Activated B cell treated with CpG ODN at 0.5 μM for 24 hours (primary cell): ENCODE measurements at places on chromosomes 4 and X.

DNA sequence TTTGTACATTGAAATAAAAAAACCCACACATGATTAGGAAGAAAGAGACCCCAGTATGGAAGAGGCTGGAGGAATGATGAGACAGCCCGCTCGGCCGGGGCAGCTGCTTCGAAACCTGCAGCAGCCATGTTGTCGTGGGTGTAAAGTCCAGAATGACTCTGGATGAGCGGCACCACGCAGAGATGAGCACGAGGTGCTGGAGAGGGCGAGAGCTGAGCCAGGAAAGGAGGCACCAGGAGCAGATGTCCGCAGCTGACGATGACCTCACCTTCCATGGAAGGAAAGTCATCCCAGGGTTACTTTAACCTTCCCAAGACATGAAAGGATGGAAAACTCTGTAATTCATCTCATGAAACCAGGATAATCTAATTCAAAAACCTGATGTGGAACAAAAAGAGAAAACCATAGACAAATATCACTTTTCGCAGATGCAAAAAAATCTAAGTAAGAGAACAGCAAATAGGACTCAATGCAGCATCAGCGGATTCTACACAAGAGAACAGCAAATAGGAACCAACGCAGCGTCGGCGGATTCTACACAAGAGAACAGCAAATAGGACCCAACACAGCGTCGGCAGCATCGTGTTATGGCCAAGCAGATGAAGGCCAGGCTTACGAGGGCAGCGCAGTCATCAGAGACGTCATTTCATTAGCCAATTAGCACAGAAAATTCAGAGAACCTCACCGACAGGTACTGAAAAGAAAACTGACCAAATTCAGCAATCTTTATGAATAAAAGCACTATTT is 25.9 kb upstream of the SPON2 start:
- DNase-seq = no peak

GRCh38 chr4:162782096-162782777 is 384.5 kb downstream of the NAF1 start:
- DNase-seq = no peak

DNA sequence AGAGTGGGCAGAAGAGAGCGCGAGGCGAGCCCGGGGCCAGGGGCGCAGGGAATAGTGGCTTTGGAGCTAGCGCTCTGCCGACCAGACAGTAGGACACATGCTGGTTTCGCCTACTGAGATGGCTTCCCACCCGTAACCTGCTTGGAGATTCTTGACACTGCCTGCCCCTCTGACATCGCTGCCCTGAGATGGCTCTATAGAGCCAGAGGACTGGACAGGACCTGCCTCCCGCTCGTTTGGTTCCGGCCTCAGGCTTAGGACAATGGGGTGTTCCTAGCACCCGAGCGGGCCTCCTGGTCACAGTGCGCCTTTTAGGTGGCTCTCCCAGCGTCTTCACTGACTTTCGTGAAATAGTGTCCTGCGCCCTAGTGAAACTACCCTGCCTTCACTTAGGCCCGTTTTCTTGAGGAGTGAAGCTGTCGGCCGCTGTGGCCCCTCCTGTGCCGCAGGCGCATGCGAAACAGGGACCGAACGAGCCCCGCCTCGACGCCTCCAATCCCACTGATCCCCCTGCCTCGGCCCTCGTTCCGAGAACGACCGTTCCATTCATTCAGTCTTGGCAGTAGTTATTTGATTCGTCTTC is 608 bp downstream of the TAF1 start:
- DNase-seq = no peak

- DNase-seq = no peak
Measured at GRCh38 chr4:184014301-184014700, 109.2 kb downstream of the STOX2 start.

DNA sequence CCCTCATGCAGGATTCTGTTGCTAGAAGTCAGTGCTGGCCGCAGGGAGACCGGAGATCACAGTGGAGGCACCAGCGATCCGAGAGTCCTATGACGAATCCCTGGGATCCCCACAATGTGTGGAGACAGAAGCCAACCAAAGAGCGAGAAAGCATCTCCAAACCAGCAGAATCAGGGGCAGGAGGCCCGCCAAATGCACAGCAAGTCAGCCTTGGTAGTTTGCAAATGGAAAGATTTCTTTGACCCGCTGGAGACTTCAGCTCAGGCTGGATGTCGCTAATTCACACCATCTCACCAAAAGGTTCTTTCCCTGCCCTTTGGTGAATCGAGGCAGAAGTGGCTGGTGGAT is 505 bp upstream of the PKD2 start:
- DNase-seq = no peak

DNA sequence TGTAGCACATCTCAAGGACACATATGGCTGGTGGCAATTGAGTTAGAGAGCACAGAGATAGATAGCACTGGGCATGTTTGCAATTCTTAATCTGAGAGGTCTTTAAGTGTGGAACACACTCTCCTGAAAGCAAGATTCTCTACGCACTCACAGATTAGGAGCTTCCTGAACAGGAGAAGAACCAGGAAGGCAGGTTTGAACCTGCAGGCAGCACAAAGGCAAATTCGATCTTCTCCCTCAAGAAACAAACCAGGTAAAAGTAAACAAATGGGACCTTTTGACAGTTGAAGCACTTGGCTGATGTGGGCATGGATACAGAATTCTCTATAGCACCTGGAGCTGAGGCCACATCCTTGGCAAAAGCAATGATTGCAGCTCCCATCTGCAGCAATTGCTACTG is 24.3 kb downstream of the HS3ST1 start:
- DNase-seq = no peak

GRCh38 chr4:83096397-83096796 is 18.1 kb downstream of the PLAC8 start:
- DNase-seq = no peak

DNA sequence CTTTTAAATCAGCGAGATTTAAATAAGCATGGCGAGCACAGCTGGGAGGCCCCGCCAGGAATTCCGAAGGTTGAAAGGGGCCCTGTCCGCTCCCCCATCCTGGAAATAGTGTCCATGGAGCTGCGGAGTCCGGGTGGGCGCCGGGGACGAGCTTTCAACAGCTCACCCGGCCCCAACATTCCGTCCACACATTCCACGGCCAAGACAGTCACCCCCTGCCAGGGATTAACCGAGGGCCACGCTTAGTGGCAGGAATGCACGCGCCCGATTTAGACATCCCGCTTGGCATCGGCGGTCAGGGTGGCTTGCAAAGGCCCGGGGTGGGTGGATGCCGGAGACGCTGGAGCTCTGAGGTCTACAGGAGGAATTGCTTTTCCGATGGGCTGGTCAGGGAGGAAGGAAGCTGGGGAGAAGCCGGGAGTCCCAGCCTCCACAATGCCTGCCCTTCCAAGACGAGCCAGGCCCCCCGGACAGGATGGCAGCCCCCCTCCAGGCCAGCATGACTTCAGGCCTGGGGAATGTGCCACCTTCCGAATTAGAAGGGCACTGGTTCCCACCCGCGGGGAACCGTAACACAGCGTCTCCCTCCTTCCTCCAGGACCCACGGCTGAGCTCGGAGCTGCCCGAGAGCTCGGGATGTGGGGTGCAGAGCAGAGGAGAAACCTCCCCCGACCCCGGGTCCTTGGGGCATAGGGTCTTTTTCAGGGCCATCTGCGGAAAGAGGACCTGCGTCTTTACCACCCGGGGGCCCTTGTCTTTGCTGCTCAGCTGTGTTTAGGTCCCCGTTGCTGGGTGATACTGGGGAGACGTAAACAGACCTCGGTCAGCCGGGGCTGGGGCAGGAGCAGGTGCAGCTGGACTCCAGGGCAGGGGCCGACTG is 26.9 kb upstream of the PPP2R3B start:
- DNase-seq = no peak

DNA sequence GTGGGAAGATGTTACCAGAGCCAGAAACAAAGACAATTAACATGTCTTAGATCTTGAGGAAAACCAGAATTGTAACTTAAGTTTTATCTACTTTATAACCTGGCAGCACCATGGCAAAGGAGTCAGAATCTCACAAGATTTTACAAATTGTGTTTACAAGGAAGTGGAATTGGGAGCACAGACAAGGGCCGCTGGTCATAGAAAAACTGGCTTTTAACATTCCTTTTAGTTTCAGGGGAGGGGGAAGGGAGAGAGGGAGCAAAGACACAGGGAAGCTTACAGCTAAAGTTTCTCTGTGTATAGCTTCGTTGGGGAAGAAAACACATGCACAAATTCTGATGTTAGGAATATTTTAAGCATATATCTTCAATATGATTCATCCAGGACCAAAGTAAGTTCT is 10.3 kb upstream of the UGT2B11 start:
- DNase-seq = no peak

- DNase-seq = no peak
Measured at GRCh38 chrX:68234171-68234910, 199.0 kb downstream of the OPHN1 start.

- DNase-seq = no peak
Measured at GRCh38 chr4:98203332-98204235, 57.6 kb upstream of the RAP1GDS1 start.

GRCh38 chr4:10413177-10413576 is 44.0 kb downstream of the ZNF518B start:
- DNase-seq = no peak

DNA sequence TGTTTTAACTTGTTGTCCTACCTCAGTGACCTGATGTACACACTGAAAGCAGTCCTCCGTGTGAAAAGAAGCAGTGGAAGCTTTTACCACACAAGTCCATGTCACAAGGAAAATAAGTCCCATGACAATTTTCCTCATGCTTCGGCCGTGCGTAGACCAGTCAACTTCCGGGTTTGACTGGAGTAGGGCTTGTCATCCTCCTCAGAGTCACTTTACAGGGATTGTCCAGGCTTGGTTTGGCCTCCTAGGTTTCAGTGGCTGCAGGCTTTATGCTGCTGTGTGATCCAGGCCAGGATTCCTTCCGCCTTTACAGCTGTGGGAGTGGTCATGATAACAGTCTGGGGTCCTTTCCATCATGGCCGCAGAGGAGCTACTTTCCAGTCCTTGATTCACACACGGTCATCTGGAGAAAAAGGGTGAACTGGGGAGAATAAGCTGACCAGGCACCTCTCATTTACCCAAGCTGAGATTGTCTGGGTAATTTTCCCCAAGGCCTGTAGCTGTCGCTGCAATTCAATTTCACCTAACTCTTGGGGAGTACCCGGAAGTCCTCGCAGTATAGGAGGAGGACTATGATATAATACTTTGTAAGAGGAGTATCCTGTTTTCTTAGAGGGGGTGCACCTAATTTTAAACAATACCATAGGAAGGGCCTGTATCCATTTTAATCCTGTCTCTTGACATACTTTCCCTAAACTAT is 206.1 kb upstream of the KLF8 start:
- no peak for DNase-seq

DNA sequence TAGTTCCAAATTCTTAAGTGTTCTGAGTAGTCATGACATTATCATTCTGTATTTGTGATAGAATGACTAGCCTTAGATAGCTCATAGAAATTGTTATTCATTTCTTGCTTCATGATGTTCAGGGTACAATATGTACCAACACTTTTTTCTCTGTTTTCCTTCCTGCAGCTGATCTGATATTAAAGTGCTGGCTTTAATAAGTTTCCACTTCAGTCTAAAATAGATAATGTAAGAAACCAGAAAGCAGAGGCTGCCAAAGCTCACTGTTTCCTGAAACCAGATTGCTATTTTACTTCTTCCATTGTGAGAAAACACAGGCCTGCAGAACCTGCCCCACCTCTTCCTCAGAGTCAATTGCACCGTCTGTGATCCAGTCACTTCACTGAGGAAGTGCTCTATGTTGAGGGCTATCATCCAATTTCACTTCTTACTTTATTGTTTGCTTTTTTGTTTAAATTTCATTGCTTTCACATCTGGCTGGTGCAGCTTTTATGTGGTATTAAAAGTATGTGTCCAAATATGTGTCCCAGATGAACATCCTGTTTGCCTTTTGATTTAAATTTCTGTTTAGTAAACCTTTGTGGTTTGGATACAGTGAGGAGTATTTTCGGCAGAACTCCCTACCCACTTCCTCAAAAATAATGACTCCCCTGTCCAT is 652.1 kb downstream of the ANKRD50 start:
- DNase-seq = no peak

DNA sequence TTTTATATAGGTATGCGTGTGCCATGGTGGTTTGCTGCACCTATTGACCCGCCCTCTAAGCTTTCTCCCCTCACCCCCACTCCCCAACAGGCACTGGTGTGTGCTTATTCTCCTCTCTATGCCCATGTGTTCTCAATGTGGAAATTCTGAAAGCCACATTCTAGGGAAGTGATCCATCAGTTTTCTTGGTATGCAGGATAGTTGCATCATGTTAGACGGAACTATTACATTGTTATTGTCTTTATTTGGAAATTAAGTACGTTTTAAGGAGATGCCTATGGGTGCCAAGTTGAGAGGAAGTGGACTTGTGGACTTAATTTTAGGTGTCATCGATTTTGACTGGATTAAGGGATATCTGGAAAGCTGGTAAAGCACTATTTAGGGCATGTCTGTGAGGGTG is 204.6 kb downstream of the RBM46 start:
- no peak for DNase-seq

GRCh38 chrX:55488593-55489313 is 895 bp downstream of the USP51 start:
- DNase-seq = peak; percentile 61

DNA sequence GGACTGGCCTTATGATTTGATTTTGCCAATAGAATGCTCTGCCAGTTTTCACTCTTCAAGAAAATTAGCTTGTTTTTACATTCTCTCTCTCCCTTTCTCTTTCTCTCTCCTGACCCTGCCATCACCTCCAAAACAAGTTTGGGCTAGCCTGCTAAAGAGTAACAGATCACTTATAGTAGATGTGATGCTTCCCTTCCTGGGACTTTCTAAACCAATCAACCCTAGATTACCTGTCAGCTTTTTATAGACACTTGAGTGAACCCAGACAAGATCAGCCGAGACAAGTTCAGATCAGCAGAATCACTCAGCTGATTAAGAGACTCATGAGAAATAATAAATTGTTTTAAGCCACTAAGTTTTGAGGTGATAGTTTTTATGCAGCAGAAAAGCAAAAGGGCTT is 521.2 kb downstream of the ANKRD50 start:
- no peak for DNase-seq

DNA sequence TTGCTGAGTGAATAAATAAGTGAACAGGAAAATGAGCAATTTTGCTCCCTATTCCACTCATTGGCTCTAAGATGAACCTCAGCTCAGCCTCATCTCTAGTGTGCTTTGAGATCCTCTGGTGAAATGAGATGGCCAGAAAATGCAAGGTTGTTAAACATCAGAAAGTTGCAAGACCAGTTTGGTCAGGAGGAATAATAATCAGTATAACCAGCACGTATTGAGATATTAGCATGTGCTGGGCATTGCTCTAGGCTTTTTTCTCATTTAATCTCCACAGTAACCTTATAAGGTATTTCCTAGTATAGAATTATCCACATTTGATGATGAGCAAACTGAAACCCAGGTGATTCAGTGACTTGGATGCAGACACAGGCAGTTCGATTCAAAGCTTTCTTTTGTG is 110.5 kb upstream of the PAK3 start:
- no peak for DNase-seq

GRCh38 chr4:105093975-105094374 is 52.7 kb upstream of the TET2 start:
- no peak for DNase-seq

DNA sequence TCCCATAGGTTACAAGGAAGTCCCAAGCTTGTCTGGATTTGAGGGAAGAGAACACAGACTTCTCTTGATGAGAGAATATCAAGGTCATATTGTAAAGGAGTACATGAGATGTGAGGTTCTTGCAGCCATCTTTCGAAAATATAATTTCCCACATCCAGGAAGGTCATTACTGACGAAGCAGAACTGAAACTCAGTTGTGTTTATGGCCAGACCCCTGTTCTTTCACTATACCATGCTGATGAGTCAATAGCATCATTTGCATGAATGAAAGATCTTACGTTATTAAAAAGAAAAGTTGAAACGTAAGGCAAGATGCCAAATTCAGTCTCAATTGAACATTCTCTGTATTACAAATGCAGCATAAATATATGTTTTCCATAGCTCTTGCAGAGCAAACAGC is 14.2 kb upstream of the CCDC149 start:
- DNase-seq = no peak
